A673 (cell line): ENCODE measurements at places on chromosomes 5 and 9.
A peak's percentile ranks its signal among the peaks of the same experiment; 100 is the strongest.

DNA sequence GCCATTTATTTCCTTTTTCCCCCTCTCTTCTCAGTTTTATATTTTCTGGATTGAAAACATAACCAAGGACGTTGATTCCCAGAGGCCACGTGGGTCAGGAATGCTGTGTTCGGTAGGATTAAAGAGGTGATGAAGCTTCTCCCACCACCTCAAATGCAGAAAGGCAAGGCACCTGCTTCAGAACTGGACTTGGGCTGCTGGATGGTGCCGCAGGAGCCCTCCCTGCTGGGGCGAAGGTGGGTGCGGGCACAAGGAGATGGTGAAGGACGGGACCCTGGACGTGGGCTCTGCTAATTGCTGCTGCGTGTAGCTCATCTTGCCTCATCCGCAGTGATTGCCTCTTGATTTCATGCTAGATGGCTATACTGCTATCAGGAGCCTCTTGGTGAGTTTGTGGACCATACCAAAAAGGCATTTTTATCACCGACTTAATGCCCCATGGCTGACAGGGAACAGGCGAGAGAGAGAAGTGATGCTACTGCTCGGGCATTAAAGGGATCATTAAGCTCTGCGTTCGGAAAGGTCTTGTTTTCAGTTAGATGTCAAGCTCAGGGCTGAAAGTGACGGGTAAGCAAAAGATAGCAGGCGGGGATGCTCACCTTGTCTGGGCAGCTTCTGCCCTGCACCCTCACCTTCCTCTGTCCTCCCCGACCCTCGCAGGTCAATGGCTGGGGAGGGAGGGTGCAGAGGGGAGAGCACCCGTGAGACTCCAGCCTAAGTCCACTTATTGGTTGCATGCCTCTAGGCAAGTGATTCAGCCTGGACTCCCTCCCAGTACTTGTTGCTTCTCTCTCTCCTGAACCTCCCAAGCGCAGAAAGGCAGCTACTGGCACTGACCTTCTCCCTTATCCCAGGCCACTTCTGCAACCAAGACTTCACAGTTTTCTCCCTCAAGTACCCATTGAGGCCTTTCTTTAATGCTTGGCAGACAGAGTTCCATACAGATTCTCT is 71.6 kb upstream of the FSTL4 start:
- DNase-seq = no peak

DNA sequence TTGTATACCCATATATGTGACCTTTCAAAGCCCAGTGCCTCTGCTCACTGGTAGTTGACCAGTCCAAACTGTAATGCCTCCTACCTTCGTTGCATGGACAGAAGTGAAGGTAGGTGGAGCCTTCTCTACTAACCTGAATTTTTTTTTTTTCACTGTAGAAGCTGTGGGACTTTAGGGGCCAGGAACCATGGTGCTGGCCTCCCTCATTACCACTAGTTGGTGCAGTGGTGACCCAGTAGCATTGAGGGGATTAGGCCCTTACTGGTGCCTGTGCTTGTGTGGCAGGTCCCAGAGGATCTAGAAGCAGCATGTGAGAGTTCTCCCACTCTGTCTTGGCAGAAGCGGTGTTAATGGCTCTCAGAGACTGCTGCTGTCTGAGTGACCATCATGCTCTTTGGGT is 2.3 kb downstream of the RALGPS1 start:
- DNase-seq = peak; percentile 34

- no peak for DNase-seq
These were observed 55.4 kb downstream of the SEMA4D start for GRCh38 chr9:89442501-89442978.

GRCh38 chr9:115398996-115399395 is 281.0 kb upstream of the TNC start:
- no peak for DNase-seq

DNA sequence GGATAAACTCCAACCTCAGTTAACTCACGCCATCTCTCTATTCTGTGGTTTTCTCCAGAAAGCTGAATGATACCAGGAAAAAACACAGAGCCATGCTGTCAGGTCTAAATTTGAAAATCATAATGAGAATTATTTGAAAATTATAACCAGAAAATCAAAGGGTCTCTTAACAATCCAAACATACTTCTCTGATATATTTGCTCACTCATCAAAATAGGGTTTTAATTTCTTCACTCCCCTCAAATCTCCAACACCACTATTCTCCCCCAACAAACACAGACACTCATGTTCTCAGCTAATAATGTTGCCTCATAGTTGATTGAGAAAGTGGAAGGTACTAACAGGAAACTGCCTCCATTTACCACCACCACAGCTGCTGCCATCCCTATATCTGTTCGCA is 375.5 kb downstream of the TLE1 start:
- DNase-seq = no peak

DNA sequence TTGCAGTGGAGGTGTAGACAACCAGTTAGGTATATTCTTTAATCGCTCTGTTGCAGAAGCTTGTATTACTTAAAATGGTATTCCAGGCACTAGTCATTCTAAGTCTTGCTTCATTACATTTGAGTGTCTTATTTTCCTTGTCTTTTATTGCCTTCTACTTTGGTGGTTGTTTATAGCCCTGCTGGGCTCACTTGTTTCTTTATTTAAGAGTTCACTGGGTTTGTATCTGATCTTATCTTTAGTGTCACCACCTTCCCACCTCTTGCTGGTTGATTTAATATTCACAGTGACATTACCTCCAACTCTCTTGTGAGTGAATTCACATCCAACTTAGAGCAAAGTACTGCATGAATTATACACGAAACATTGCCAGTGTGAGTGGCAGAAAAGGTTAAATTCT is 83.6 kb upstream of the BNC2 start:
- no peak for DNase-seq

DNA sequence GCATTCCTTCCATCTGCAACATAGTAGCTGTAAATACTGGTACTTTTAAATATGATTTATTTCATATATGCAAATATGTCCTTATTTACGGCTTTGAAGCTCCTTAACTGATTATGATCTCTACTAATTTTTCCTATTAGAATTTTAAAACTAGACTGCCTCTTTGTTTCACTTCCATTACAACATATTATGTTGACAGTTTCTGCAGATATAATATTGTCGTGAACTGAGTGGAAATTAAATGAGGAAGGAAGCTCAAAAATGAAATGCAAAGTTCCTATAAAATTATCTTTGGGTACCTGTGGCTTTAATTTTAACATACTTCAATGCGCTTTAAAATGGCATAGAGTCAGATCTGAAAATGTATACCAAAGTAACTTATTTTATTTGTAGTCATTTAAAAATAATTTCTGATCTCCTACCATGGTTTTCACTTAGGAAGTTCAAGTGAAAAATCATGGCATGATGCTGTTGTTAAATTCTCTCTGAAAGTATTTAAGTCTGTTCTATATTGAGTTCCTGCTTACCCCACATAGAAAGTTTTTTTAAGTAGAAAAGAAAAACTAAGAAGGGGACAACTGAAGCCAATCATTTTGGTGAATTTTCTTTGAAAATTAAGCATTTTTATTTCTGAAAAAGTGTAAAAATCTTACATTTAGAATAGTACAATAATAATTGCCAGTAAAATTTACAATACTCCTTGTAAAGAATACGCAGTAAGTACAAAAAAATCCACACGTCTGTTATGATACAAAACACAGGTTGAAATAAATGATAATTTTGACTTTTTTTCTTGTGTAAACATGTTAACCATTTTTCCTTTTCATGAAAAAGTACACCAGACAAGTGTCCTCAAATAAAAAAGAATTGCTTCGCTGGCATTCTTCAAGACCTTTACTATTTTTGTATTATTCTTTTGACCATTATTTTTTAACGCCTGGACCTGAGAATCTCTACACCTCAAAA is 2.6 kb downstream of the FOXD1 start:
- no peak for DNase-seq

GRCh38 chr9:6566409-6567139 is 79.0 kb downstream of the GLDC start:
- peak; percentile 49 for DNase-seq

GRCh38 chr5:170121321-170121720 is 15.6 kb downstream of the FOXI1 start:
- DNase-seq = no peak

- DNase-seq = no peak
These were observed 84.2 kb downstream of the AK8 start for GRCh38 chr9:132793606-132794580.

DNA sequence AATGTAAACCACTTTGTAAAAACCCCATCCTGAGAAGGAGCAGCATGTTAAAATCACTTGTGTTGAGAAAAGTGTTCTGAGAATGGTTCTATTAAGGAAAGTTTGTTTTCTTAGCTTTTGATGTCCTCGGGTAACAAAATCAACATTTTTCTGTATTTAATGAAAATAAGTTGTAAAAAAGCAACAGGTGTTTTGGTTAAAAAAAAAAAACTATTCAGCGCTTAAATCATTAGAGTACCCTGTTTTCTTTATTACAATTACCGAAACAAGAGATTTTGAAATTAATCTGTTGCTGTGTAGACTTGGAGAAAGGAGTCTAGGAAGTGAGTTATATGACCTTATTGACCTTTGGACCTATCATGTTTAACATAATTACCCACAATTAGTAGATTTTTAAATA is 167.7 kb downstream of the XRCC4 start:
- no peak for DNase-seq

- no peak for DNase-seq
These were observed 293.3 kb downstream of the CSNK1G3 start for GRCh38 chr5:123805300-123805699.

DNA sequence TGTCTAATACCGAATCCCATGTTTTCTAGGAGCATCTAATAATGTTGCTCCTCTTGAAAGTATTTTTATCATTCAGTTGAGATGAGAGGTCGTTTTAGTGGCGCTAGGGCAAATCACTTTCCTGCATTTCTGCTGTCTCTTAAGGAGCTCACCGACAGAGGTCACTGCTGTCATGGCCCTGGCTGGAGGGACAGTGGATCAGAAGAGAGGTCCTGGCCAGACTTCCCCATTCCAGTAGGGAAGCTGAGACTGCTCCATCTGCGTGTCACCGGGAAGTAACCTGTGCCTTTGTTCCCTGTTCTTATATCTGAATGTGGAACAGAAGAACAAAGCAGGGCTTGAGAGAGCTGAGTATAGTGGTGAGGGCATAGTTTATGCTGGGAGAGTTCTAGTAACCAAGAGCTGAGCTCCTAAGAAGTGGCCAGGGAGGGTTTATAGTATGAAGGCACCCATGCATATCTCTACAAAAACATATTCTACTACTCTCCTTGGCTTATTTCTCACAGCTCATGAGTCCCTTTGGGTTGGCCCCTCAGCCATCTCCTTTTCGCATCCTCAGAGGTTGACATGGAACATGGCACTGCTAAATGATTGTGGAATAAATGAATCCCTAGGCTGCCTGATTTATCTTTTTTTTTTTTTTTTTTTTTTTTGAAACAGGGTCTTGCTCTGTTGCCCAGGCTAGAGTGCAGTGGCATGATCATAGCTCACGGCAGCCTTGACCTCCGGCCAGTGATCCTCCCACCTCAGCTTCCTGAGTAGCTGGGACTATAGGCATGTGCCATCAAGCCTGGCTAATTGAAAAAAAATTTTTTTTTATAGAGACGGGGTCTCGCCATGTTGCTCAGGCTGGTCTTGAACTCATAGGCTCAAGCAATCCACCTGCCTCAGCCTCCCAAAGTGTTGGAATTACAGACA is 27.2 kb downstream of the ATP6V0E1 start:
- no peak for DNase-seq

- DNase-seq = peak; percentile 48
These were observed 532.4 kb downstream of the ANXA1 start for GRCh38 chr9:73683862-73684591.

- DNase-seq = peak; percentile 27
These were observed 153.2 kb downstream of the COMMD10 start for GRCh38 chr5:116237917-116238500.

GRCh38 chr5:84273517-84273883 is 111.2 kb downstream of the EDIL3 start:
- DNase-seq = no peak

- no peak for DNase-seq
These were observed 568.3 kb upstream of the TLE4 start for GRCh38 chr9:79003514-79003913.

GRCh38 chr9:36401164-36401740 is 1.2 kb upstream of the RNF38 start:
- no peak for DNase-seq

DNA sequence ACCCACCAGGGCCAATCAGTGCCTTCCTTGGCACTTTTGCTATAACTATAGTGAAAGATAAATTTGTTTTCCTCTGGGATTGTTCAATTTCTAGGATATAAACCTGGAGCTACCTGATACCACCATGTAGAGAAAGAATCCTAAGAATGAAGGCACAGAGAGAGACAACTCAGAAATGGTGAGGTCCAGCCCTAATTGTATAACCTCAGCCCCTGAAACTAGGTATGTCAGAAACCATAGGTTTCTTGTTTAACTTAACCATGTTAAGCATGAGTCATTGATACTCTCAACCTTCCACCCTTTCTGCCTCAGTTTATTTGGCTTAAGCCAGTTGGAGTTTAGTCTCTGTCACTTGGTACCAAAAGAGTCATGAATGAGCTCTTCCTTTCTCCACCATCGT is 4.6 kb upstream of the SPZ1 start:
- no peak for DNase-seq

DNA sequence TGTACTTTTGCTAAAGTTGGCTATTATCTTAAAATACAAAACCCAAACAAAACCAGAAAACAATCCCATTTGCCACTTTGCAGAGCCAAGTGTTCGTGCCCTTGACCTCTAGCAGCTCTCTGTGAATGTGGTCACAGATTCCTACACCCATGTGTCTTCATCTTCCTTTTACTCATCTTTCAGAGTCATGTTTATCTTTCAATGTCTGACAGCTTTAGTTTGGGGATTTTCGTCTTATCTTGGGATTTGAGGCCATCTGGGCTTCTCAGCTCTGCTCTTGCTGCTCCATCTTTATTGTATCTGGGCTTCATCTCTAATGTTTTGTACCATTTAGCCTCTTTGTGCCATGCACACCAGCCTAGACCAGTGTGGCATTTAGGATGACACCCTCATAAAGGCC is 81.0 kb downstream of the DAPK1 start:
- no peak for DNase-seq

GRCh38 chr5:96814041-96814440 is 6.3 kb upstream of the ERAP1 start:
- no peak for DNase-seq

GRCh38 chr5:177599731-177600507 is at the start of gene B4GALT7:
TSS of gene B4GALT7 (plus strand) at chr5:177600132. CDS start at chr5:177600211, 79 bp downstream.
- DNase-seq = peak; percentile 81

GRCh38 chr5:1448511-1449011 is 3.3 kb upstream of the SLC6A3 start:
- no peak for DNase-seq

DNA sequence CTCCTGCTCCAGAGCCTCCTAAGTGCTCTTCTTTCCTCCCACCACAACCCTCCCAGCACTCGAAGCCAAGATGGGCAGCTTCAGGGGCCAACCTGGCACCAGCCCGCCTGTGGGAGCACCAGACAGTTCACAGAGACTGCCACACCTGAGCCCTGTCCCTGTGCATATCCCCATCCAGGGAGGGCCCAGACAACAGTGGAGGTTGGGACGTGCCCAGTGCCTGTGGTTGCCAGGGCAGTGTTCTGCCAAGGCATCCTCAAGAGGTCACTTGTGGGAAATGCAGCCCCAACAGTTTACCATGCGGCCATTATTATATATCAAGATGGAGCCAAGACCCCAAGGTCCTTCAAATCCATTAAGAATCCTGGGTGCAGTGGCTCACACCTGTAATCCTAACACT is 23.0 kb upstream of the TRIO start:
- DNase-seq = no peak
